Activated CD4-positive, alpha-beta T cell treated with anti-CD3 and anti-CD28 coated beads, Interleukin-2, amount 50 U/mL, for 24 hours (primary cell): ENCODE measurements at places on chromosomes 1 and 21.

DNA sequence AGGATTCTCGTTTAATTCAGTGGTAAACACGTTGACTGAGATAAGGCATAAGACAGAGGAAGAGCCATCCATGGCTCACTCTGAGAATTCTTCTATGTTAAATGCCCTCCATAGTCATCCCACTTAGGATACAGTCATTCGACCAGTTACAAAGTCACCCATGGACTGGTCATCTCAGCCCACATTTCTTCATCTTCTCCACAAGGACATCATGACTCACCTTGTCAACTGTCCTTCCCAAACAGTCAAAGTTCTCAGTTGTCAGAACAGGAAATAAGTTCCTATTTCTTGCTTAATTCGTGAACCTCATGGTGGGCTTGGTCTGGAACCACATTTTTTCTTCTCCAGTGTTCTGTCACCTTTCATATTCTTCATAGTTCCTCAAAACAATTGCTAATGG is 133.2 kb downstream of the TGFB2 start:
- DNase-seq = no peak

- DNase-seq = no peak
These were observed 929.1 kb downstream of the LTN1 start for GRCh38 chr21:28063241-28064216.

DNA sequence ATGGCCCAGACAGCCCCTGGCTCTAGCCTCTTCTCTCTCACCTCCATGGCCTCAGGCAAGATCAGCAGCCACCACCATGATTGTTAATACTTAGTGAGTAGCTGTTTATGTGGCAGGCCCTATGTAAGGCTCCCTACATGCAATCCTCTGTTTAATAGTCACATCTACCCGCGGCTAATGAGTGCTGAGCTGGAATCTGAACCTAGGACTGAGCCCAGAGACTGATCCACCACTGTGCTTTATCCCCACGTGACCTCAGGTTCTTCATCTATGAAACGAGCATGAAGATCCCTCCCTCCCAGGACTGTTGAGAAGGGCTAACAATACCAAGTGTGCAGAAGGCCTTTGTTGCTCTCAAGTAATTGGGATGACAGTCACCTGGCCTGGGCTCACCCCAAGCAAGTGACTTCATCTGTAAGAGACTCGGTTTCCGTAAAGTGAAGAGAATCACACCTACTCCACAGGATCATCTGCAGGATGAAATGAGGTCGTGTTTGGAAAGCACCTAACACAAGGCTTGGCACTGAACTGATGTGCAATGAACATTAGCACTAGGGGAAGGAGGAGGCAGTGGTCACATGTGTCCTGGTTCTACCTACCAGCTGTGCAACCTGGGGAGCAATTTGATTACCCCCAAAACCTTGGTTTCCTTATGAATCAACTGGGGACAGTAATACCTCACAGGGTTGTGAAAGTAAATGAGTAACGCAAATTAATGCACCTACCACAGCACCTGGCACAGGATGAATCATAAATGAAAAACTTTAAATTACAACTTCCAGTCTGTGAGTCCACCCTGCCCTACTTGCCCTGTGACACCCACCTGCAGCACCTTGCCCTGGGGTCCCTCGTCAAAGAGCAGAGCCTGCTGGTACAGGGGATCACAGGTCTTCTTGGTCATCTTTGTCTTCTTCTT is 37.2 kb downstream of the RIMS3 start:
- no peak for DNase-seq

GRCh38 chr1:214141486-214141885 is 139.5 kb upstream of the SMYD2 start:
- no peak for DNase-seq

GRCh38 chr21:43289966-43290365 is 121.2 kb downstream of the CRYAA start:
- no peak for DNase-seq
